ENCODE measurements at places on chromosomes 6 and 20. TPM values are rescaled to one million over a fixed set of nuclear protein-coding genes. Genes with fewer than 3 reads are reported as not detected.
A peak's percentile ranks its signal among the peaks of the same experiment; 100 is the strongest.

PGC gene
- total RNA-seq, result not detected

- no peak for DNase-seq
Observed at GRCh38 chr6:119614138-119614537, 264.6 kb upstream of the MAN1A1 start.

C4B gene
- total RNA-seq, result 2.3 TPM

DNA sequence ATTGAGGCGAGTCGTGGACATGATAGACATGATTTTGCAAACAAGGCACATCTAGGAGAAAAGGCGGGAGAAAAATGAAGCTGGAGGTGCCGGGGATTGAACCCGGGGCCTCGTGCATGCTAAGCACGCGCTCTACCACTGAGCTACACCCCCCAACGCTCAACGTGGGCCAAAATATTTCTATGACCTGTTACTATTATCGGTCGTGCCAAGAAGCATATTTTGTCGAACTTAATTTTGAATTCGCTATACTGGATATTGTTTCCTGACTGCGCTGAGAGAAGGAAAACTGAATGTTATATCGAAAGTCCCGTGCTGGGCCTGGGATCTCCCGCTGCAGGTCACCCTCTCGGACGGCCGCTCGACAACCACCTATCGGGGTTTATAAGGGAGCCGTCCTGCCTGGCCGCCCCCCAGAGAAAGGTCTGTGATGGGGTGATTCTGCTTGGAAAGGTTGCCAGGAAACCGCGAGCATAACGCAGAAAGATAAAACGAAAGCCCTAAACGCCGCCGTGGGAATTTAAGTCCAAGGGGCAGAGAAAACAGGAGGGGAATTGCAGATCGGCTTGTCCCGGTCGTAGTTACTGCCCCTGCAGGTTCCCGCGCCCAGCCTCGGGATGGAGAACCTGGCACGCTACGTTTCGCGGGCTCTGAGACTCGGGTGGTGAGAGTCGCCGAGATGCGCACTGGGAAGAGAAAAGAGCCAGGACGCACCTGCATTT, 60.0 kb downstream of the TRIM27 start:
- no peak for DNase-seq

HLA-DRB1 gene
- 4.0 TPM for total RNA-seq

MRPS26 gene
- 80.8 TPM for total RNA-seq

DAAM2 gene
- total RNA-seq, result 1.3 TPM

CNR1 gene
- total RNA-seq, result 1.2 TPM

DNA sequence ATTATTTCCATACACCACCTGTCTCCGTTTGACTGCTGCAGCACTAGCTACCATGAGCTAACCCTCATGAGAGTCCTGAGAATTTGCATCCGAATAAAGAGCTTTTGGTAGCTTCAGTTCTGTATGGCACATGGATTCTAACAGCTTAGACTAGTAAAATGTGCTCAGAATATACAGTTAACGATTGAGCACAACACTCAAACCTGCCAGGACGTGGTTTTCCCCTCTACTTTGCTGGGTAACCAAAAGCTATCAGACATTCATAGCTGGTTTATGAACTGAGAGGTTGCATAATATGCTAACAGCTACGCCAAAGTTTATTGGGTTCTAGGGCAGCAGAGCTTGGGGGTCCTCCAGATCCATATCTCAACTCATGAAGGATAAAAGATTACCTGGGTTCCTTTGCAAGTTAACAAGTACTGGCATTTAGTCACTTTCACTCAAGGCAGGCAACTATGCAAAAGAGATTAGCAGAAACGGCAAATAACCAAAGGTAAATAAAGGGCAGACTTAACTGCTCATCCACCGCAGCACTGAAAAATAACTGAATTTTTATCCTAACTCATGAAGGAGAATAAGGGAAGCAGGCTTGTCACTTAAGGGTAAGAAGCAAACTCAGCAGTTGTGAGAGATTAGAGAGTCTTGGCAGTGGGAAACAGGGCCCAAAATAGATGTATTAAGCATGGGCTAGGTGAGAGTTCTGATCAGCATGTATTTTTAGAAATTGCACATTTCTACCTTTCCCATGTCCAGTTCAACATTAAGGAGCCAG, 29.4 kb downstream of the NUDT3 start:
- no peak for DNase-seq

DNA sequence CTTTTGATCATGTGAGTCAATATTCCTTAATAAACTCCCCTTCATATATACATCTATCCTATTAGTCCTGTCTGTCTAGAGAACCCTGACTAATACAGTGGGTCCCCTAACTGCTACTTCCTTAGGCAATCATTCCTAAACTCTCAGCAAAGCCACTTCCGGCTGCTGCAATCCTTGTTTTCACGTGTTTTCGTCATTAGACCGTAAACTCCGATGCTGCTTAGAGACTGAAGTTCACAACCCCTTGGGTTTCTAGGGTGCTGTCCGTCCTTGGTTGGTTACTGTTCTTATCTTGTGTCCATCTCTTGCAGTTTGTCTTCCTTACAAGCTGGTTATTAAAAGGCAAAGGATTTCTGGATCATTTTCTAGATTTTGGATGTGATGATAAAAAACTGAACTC, 106.4 kb downstream of the GMPR start:
- no peak for DNase-seq

- DNase-seq, result peak; percentile 31
Observed at GRCh38 chr6:139820210-139820609, 445.8 kb upstream of the CITED2 start.

DNA sequence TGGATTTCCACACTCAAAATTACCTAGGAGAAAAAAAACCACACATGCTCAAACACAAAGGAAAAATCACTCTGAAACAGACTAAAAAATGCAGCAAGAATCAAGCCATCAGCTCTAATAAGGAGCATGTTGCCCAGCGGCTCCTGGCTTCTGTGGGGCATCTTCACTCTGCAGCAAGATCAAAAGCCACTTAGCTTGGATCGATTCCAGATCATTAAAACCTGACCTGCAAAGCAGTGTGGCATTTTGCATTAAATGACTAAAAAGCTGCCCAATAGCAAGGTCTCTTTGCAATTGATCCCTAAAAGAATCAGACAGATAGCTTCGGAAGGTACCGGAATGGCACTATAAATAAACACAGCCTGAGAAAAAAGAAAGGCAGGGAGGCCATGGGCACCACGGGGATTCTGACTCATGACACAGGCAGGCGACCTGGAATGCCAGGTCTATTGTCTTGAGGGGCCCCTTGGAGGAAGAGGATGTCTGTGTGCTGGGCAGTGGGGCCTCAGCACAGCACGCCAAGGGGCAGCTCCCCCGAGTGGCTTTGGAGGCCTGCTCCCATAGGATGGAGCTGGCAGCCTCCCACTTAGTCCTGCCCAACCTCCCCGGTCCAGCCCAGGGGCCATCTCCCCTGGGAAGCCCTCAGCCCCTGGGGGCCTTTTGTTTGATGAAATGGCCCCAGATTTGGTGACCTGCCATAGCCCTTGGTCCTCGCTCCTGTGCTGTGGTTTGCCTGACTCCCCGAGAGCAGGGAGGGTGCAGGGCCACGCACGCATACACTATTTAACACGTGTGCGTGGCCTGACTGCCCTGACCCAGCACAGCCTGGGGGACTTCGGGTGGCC, 7.6 kb downstream of the LEMD2 start:
- DNase-seq, result peak; percentile 69

DNA sequence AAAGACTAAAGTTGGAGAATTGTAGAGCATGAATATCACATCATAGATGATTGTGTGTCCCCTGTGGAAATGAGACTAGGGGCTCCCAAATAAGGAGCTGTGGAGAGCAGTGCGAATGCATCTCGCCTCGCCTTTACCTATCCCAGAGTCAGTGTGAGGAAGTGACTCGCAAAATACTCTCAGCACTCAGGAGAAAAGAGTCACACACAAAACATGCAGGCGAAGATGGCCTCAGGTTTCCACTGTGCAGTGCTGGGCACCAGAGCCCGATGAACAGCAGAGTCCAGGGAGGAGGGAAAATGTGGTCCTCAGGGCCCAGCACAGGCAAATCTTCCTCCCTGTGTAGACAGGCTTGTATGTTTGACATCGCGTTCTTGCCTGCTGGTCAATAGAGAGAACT, 126.5 kb upstream of the AFDN start:
- no peak for DNase-seq

DNA sequence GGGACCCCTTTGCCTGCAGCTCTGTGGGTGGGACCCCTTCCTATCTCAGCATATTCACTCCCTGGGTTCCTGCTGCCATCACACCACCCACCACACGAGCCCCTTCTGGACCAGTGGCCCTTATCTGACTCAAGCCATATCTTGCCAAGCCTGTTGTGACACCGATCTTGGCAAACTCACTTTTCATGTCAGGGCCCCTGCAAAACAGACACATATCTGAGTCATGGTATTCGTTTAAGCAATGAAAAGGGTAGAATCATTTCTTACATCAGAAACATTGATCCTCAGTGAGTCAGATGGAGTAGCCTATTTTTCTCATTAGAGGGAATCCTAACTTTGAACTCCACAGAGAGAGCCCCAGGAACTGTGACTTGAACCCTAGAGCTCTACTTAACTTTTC, 10.6 kb downstream of the RAET1E start:
- DNase-seq, result no peak

- DNase-seq, result no peak
Observed at GRCh38 chr6:31896856-31897611, 464 bp downstream of the EHMT2 start.

DNA sequence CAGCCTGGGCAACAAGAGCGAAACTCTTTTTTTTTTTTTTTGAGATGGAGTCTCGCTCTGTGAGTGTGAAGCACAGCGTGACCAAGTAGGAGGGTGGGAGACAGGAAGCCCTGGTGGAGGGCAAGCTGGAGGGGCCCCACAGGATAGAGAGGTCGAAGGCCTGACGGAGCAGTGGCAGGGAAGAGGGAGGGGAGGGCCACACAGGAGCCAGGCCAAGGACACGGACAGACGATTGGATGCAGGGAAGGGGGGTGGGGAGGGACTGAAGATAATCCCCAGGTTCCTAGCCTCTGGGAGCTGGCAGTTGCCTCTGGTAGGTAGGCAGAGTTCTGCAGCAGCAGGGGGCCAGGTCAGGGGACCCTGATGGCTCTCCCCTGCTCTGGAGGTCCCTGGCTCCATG, 10.8 kb upstream of the GUCA1A start:
- no peak for DNase-seq

DNA sequence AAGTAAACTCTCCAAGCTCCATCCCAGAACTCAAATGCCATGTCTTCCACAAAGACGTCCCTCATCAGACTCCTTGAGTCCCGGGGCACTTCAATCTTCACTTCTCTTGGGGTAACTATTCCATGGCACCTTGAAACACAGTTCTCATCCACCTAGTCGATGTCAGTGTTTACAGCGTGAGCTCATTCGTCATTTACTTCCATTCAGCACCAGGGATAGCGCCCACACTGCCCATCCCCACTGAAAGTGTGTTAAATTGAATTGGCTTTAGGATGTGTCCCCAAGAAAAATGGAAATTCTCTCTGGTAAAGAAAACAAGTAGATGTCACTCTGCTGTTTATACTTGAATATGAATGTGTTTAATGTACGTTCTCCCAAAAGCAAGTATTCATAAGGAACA, 31.3 kb downstream of the KCNK15 start:
- DNase-seq, result no peak

DNA sequence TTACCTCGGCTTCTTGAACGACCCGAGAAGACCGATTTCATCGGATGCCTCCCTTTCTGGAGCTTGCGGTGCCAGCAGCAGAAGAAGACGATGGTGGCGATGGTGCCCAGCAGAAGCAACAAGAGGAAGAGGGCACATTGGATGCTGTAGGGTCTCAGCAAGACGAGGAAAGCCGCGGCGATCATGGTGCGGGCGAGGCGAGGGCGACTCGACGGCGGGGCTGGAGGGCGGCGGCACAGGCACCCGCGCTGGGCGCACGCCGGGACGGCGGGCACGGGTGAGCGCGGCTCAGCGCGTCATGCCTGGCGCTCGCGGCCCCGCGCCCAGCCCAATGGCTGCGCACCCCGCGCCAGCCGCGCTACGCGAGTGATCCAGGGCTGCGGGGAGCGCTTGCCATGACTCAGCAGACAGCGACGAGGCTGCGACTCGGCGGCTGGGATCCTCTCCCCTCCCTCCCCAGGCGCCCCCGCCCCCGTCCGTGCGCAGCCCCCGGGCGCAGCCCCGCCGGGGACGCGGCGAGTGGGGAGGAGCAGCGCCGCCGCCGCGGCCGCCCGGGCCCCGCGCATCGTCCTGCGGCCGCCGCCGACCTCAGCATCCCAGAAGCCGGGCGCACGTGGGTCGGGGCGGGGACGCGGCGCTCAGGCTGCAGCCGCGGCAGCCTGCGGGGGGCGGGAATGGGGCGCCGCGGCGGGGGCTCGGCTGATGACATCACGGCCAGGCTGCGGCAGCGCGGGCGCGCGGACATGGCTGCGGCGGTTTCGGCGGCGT, at the start of gene BEND6:
Gene BEND6, plus strand, starts transcription at position 705 of the 768 bp plus-strand sequence. CDS start 26,704 bp downstream, outside the sequence.
- DNase-seq, result no peak

DNA sequence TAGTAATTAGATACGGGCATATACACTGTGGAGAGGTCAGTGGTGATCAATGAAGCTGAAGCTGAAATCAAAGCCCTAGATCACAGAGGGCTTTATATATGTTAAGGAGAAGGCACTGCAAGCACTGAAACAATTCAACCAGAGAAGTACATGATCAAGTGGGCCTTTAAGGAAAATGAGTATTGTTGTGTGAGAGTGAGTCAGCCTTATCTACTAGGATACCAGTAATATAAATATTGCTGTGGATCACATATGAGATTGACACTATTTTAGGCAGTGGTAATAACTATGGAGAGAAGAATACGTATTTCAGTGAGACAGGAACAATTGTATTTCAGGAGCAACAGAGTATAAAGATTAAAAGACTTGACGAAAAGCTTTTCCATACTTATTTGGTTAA, 1172.2 kb upstream of the GJE1 start:
- DNase-seq, result no peak

DNA sequence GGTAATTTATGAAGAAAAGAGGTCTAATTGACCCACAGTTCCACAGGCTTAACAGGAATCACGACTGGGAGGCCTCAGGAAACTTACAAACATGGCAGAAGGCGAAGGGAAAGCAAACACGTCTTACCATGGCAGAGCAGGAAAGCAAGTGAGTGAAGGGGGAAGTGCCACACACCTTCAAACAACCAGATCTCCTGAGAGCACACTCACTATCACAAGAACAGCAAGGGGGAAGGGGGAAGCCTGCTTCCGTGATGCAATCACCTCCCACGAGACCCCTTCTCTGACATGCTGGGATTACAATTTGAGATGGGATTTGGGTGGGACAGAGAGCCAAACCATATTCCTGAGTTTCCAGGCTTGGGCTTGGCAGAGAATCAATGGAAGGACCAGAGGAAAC, 124.1 kb upstream of the RAB32 start:
- DNase-seq, result no peak

CGAS gene
- total RNA-seq, result 8.1 TPM

- no peak for DNase-seq
Observed at GRCh38 chr6:101458336-101458735, 64.8 kb downstream of the GRIK2 start.

- no peak for DNase-seq
Observed at GRCh38 chr6:85644279-85644762, 1.6 kb upstream of the SYNCRIP start.

PLG gene
- not detected for total RNA-seq

HLA-DRA gene
- total RNA-seq, result 0.62 TPM

TMEM14C gene
- 190 TPM for total RNA-seq
